ENCODE measurements at places on chromosomes 1 and 21. TPM values are rescaled to one million over a fixed set of nuclear protein-coding genes. Genes with fewer than 3 reads are reported as not detected.

DNA sequence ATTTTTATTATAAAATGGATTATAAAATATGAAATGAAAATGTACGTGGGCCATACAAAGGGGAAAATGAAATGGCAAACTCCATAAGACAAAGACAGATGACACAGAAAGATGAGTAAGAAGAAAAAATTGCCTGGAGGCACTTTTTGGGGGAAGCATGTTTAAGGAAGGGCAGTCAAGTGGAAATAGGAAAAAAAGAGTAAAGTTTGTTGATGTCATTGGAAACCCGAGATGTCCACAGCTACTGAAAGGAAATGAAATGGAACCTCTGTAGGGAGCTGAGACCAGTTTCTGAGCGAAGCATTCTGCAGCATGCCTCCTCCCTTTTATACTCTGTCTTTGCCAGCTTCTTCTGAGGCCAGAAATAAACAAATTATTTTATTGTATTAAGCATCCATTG is 203.4 kb upstream of the UBE2U start:
- DNase-seq = no peak

GRCh38 chr1:56551691-56552090 is 27.7 kb downstream of the PLPP3 start:
- DNase-seq = no peak

DNA sequence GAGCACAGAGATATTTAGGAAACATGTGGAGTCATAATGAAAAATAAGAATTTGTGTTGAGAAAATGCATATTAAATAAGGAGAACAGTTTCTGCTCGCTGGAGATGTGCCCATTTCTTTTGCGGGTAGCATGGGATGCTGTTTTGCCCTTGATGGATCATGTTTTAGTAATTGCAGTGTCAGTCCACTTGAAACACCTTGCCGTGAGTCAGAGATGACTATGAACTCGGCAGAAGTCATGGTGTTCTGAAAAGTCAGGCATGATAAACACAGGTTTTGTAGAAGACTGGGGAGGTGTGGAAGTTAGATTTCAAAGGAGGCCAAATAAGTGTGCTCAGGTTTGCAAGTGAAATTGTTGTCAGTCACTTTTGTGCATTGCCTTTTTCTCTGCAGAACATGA is 315.0 kb upstream of the LRRC7 start:
- no peak for DNase-seq

DNA sequence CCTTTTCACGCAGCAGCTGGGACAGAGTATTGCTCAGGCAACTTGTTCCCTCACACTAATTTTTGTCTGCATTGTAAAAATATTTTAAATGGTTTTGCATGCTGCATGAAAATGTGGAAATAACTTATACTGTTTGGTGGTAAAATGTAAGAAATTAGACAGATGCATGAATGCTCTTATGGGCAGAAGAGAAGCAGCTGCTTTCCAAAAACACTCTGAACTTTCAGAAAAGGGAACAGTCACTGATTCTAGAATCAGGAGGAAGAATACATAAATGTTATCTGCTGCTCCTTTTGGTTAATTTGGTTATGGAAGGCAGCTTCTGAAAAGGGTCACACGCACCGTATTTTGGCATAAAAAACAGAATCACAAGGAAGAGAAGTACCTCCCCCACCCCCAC is 87.0 kb upstream of the RUNX1 start:
- DNase-seq = no peak

GABRD gene
- total RNA-seq = 0.49 TPM

DNA sequence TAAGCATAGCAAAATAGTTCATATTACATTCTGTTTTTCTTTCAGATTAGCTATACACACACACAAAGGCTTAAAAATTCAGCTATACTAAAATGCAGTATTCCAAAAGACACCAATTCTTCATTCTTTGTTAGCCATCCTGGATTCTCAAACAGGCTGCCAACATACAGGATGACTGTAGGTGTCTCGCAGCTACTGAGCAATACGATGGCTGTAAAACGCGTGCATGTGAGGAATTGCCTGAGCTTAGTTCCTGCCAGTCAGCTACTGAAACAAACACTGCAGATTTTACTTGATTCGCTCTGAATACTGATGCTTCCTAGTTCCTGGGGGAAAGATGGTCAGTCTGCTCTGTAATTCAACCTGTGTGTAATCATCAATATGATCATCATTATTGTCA is 24.7 kb upstream of the HMGN1 start:
- DNase-seq = no peak

DNA sequence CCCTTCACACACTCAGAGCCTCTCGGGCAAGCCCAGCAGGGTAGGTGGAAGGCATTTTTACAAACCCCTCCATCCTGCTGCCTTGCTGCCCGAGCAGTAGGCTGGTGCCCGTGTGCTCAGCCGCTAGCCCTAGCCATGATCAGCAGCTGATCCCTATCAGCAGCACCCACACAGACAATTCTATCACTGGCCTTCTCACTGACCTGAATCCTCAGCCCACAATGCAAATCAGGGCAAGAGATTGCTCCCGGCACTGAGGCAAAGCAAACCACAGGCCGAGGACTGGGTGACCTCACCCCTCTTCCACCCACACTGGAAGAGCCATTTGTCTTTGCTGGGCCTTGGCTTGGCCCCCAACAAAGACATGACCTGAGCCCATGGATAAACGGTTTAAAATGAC is 895 bp upstream of the PDZK1 start:
- DNase-seq = no peak

FMN2 gene
- total RNA-seq = not detected

- DNase-seq = peak; percentile 81
Measured at GRCh38 chr1:207922554-207922953, 11.6 kb upstream of the CD34 start.

- no peak for DNase-seq
Measured at GRCh38 chr1:114695430-114696058, at the start of gene AMPD1. TSS of gene AMPD1 (minus strand) at chr1:114695546. CDS start at chr1:114695471, 75 bp downstream.

GRCh38 chr1:40385437-40386358 is 12.2 kb downstream of the SMAP2 start:
- DNase-seq = no peak

GRCh38 chr1:229114315-229114714 is 156.6 kb upstream of the RAB4A start:
- no peak for DNase-seq

GRCh38 chr1:73910466-73910865 is 287.5 kb downstream of the LRRIQ3 start:
- DNase-seq = no peak

RNF186 gene
- not detected for total RNA-seq

LEMD1 gene
- total RNA-seq = not detected

DNA sequence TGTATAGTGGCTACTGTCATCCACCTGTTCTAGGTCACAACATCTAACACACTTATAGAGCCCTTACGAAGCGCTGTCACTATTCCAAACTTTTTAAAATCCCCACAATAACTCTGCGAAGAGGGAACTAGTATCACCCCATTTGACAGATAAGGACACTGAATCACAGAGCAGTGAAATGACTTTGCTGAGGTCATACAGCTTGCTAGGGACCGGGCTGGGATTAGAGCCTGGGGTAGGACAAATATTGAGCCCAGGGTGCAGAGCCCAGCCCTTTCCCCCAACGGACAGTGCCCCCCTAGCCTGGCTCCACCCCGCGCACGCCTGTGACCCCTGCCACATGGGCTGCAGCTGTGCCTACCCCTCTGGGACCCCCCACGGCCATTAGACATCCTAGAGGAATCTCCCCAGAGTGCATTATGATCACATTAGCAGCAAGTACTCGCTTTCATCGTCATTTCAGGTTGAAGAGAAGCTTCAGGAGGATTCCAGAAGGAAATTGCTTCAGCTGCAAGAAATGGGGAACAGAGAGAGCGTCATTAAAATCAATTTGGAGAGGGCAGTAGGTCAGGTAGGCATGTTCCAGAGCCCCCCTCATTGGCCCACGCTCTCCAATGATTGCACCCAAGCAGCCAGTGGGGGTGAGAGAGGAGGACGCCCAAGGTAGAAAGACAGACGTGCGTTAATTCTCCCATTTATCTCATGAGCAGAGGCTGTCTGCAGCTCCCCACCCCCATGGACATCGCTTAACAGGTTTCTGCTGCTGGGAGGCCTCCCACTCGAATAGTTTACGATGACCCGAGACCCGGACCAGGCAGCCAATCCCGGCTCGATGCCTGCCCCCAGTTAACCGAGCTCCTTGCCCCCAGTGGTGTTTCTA is 77.2 kb downstream of the FHAD1 start:
- DNase-seq = no peak

GRCh38 chr21:26070822-26071425 is 99.6 kb downstream of the APP start:
- DNase-seq = no peak

EPHA2 gene
- 7.3 TPM for total RNA-seq

GRCh38 chr21:39721885-39722284 is 23.1 kb upstream of the IGSF5 start:
- DNase-seq = no peak

DNA sequence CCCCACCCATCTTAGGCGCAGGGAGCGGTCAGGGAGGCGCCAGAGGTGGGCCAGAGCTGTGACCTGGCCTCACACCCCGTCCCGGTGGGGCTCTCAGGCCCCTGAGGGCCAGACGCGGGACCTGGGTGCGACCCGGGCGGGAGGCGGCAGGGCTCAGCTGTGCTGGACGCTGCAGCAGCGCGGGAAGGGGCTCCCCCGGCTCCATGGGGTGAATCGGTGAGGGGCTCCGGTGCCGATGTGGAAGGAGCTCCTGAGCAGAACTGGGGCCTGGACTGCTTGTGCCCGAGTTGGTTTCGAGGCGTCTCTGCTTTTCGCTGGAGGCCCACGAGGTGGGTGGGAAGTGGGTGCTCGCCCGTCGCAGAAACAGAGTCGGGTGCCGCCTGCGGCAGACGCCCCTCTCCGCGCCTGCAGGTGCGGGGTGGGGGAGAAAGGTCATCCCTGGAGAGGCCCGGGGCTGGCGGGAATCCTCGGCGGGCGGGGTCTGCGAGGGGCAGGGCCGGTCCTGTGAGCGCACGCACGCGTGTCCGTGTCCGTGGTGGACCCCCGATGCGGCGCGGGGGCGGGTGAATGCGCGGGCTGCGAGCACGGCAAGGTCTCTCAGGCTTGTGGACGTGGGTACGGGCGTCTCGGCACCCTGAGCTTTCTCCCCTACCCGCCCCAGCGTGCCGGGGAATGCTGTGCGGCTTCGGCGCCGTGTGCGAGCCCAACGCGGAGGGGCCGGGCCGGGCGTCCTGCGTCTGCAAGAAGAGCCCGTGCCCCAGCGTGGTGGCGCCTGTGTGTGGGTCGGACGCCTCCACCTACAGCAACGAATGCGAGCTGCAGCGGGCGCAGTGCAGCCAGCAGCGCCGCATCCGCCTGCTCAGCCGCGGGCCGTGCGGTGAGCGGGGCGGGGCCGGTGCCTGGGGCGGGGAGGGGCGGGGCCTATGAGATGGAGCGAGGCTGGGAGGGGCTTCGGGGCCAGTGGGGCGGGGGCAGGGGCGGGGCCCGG is 20.4 kb downstream of the AGRN start:
- peak; percentile 88 for DNase-seq

DESI2 gene
- 21.2 TPM for total RNA-seq

DNA sequence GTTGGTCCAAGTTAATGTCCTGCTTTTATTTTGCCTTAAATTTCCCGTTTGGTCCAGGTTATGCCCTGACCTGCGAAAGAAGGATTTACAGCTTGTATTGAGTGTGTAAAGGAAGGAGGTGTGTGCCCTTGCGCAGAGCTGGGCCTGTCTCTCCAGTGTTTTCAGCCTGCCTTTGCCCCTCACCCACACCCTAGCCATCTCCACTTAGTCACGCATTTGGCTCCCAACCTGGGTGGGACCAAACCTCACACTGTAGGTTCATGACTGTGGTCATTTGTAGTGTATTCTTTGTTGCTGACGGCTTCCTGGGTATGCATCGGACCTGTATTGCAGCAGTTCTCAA is 572 bp upstream of the SRSF10 start:
- no peak for DNase-seq

BNIPL gene
- total RNA-seq = 0.30 TPM

- DNase-seq = no peak
Measured at GRCh38 chr1:156050376-156050775, 3.2 kb downstream of the UBQLN4 start.

PAQR6 gene
- total RNA-seq = 0.54 TPM

DNA sequence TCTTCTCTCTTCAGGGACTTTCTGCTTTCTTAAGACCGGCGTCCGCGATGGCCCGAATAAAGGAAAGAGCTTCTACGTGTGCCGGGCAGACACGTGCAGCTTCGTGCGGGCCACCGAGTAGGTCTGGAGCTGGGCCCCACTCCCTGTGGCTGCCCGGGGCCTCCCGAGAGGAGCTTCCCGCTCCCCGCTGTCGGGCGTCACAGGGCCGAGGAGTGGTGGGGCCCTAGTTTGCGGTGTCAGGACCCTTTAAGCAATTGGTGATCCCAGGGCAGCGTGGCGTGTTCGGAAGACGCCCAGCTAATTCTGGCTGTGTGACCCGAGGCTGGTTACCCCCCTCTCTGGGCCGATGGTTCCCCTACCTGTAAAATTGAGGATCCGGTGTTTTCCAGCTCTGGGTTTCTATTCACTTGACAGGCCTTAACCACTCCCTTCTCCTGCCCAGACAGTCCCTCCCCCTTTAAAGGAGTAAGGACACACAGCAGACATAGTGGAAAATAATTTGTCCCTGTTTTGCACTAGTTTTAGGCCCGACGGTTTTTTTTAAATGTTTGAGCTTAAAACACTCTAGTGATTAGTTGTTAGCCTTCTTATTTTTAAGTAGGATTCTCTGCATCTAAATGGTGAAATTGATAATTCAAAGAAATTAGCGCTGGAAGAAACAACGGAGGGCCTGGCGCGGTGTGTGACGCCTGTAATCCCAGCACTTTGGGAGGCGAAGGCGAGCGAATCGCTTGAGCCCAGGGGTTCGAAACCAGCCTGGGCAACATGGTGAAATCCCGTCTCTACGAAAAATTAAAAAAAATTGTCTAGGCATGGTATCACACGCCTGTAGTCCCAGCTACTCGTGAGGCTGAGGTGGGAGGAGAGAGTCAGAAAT is 553 bp downstream of the TTF2 start:
- DNase-seq = no peak

GRCh38 chr1:207647671-207648333 is 2.9 kb downstream of the CR1L start:
- DNase-seq = no peak

MROH7 gene
- 3.8 TPM for total RNA-seq

DNA sequence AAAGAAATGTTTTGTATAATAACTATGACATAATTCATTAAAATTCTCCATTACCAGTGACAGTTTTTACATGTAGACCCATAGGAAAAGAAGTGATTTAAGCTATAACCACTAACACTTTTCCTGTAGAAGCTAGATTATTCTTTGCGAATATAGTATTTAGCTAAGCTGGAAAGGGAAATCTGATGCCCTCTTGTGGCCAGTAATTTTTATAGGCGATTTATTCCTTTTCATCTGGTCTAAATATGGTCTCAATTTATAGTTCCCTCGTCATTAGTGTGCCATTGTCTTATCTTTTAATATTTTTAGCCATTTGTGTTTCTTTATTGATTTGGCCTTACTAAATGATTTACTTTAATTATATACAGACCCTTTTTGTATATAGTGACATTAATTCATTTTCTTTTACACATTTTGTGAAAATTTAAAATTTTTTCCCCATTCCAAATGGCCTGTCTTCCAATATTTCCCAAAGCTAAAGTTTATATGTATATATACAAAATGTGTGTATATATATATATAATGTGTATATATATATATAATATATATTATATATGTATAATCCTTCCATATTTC is 26.7 kb downstream of the BTG3 start:
- no peak for DNase-seq

- no peak for DNase-seq
Measured at GRCh38 chr1:203116091-203116820, 11.3 kb upstream of the ADORA1 start.
